Activated naive CD8-positive, alpha-beta T cell treated with anti-CD3 and anti-CD28 coated beads, Interleukin-2, amount 50 U/mL, for 16 hours (primary cell): ENCODE measurements at places on chromosomes 3 and 15.

DNA sequence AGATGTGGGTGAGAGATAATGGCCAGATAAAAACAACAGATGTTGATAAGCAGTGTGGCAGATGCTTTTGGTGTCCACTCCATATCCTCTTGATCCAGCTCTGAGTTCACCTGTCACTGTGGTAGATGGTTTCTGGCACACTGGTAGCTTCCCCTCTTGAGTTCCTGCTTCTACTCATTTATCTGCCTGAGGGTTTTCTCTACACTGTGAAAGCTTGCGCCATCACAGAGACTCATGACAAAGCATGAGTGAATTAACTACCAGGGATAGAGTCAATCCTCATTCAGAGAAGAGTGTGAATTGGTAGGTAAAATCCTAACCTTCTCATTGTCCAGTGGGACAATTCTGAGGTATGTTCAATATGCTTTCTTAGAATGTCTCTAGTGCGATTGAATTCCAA lies 50.0 kb upstream of the ARHGEF26 start:
- no peak for DNase-seq

GRCh38 chr15:31867536-31868442 lies 162.5 kb upstream of the CHRNA7 start:
- no peak for DNase-seq

DNA sequence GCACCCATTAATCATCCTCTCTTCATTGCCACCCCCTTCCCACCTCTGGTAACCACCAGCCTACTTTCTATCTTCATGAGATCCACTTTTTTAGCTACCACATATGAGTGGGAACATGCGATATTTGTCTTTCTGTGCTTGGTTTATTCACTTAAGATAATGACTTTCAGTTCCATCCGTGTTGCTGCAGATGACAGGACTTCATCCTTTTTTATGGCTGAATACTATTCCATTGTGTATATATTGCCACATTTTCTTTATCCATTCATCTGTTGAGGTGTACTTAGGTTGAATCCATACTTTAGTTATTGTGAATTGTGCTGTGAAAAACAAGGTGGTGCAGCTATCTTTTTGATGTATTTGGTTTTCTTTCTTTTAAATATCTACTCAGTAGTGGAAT lies 53.3 kb upstream of the NR2C2 start:
- DNase-seq = no peak

DNA sequence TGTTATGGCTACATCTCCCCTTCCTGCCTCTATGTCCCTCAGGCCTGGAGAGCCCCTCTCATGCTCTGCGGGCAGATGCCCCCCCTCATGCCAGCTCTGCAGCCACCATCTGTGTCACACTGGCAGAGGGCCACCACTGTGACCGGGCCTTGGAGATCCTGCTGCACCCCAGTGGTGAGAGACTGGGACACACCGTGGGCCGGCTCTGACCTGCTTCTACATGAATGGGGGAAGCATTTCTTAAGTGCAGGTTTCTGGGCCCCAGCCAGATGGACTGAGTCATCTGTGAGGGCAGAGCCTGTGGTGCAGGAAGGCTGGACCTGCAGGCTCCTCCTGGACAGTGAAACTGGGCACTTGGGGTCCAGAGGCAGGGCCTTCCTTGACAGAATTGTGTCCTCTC lies 4.8 kb downstream of the VWA5B2 start:
- DNase-seq = no peak

- DNase-seq = no peak
Observed at GRCh38 chr3:171095063-171095462, 68.5 kb upstream of the SLC2A2 start.

DNA sequence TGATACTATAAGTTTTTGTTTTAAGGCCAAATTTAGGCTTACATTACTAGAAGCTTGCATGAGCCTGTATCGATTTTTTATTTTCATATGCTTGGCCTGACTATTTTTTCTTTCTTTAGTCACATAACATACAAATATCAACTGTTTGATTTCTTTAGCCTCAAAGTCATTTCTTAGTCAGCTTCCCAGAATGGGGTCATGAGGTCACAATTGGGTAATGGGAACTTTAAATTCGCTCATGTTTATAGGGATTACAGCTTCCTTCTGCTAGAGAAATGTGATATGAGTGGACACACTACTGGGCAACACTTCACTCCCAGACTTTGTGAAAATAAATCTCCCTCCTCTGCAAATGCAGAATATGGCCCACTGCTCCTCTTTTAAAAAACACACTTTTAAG lies 9.1 kb upstream of the TIPARP start:
- no peak for DNase-seq

GRCh38 chr15:68051109-68051508 lies 3.0 kb upstream of the PIAS1 start:
- no peak for DNase-seq
